ENCODE measurements at places on chromosomes 6 and 20.

- peak; percentile 73 for DNase-seq
These were observed 796 bp downstream of the SENP6 start for GRCh38 chr6:75602246-75603105.

DNA sequence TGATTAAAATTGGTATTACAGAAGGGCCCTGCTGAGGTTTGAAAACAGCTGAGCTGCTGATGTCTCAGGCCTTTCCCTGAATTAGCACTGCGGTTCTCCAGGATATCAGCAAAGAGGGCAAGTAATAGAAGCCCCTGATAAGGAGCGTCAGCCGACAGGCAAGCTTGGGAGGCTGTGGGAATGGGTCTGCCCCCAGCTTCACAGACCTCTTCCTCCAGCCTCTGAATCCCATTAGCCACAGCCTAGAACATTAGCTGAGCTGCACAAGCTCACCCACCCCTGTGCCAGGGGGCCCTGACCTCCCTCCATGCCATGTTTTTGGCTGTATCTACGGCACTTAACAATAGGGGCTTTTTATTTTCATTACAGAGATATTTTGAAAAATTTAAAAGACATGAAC is 59.9 kb downstream of the VAPB start:
- no peak for DNase-seq

DNA sequence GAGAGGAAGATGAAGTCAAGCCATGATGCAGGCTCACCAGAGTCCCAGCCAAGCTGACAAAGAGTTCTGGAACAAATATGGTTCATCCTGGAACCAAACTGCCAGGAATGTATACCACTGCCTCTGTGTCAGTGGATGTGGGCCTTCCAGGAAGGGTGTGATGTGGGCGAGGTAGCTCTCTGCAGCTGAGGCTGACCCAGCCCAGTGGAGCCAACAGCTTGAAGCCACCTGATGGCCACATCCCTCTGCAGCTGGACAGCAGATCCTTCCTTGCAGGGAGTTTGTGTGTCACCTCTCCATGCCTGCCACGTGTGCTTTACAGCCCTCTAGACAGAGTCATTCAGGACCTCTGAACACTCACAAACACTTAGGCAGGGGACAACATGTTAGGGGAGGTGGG is 142.0 kb upstream of the RIN2 start:
- DNase-seq: no peak

- DNase-seq: no peak
These were observed 14.5 kb downstream of the C6orf62 start for GRCh38 chr6:24704468-24704867.

- DNase-seq: peak; percentile 15
These were observed 473.8 kb upstream of the HSF2 start for GRCh38 chr6:121925534-121926255.

- no peak for DNase-seq
These were observed 67.2 kb downstream of the PLCG1 start for GRCh38 chr20:41204304-41205265.

DNA sequence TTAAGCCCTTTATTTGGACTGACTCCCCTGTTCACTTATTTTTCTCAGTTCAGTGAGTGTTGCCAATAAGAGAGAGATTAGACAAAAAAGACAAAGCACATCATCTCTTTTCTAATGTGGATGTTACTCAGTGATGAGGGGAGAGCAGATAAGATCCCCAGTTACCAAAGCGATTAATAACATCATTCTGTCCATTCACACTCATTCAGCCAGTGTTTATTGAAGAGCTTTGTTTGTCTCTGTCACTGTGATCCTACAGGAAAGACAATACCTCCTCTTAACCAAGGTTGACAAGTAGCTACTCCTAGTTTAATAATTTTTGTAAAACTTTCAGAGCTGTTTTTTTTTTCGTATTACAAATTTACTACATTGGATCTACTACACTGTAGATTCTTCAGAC is 163.0 kb downstream of the EYA4 start:
- no peak for DNase-seq

DNA sequence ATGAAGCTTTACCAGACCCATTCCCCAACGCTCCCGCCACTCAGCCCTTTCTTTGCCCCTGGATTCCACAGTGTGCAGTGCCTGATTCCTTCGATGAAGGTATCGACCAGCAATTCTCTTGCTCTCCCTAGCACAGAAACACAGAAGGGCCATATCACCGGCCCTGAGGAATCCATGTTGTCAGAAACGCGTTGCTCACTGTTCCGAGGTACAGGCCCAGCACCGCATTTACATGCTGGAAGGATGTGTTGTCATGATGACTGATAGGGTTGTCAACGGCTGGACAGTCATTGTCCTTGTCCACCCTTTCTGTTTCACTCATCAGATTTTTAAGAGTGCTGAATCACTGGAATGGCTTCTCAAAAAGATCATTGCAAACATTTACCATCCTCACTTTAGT is 57.2 kb upstream of the GPR6 start:
- no peak for DNase-seq

- no peak for DNase-seq
These were observed 413.0 kb downstream of the BMP2 start for GRCh38 chr20:7180256-7181045.

DNA sequence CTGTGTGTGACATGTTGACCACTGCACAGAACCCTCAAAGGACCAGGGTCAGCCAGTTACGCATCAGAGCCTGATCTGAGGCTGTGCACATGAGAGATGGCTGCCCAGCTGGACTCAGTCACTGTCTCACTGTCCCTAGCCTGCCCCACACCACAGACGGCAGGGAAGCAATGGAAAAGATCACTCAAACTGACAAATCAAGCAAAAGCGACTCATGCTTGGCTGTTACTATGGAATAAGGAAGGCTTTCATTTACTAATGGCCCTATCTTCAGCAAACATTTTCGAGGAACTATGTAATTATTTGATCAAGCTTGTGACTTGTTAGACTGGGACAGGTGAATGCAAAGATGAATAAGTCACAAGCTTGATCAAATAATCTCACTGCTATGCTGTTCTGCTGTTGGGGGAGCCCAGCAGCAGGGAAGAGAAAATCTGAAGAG is 137.0 kb downstream of the SLC23A2 start:
- no peak for DNase-seq

GRCh38 chr20:33250666-33251065 is 14.9 kb downstream of the BPIFA1 start:
- no peak for DNase-seq

DNA sequence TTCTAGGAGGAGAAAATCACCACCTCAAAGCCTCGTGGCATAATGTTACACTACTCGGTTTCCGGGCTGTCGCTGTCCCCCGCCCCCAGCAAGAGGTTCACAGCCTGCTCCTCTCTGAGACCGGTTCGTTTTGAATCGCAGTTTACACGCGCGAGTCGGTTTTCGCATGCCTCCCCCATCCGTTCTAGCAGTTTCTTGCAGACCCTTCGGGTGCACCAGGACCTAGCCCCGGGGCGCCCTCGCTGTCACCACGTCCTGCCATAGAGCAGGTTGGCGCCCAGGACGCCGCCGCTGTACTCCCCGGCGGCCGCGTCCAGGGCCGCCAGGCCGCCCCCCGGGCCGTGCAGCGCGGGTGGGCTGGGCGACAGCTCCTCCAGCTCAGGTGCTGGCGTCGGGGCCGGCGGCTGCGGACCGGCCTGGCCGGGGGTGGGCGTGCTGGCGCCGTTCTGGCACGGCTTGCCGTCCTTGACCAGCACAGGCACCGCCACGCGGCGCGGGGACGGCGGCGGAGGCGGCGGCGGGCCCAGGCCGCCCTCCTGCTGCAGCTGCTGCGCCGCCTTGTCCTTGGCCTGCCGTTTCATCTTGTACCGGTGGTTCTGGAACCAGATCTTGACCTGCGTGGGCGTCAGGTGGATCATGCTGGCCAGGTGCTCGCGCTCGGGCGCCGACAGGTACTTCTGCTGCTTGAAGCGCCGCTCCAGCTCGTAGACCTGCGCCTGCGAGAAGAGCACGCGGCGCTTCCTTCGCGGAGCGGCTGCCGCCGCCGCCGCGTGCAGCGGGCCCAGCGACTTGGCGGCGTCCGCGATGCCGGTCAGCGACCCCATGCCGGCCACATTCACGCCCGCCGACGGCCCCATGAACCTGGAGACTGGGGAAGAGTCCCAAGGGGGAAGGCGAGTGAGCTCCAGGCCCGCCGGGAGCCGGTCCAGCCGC is 1.4 kb downstream of the NKX2-4 start:
- DNase-seq: no peak

- no peak for DNase-seq
These were observed 4.6 kb upstream of the TGM2 start for GRCh38 chr20:38169636-38170193.

DNA sequence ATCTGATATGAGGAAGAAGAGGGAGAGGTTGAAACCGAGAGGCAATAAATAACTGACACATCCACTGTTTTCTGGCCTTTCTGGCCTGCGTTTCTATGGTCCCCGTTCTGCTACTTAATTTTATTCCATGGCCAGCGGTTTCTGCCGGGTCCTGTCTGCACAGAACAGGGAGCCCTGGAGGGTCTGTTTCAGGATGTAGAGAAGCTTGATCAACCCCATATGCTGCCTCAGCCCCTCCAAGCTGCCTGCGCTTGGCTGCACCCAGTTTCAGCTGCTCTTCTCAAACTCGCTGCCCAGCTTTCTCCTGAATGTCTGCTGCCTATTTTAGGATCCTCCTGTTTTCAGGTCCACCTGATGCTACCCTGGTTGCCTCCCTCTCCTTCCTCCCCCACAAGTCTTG is 18.5 kb upstream of the PACSIN1 start:
- DNase-seq: no peak

DNA sequence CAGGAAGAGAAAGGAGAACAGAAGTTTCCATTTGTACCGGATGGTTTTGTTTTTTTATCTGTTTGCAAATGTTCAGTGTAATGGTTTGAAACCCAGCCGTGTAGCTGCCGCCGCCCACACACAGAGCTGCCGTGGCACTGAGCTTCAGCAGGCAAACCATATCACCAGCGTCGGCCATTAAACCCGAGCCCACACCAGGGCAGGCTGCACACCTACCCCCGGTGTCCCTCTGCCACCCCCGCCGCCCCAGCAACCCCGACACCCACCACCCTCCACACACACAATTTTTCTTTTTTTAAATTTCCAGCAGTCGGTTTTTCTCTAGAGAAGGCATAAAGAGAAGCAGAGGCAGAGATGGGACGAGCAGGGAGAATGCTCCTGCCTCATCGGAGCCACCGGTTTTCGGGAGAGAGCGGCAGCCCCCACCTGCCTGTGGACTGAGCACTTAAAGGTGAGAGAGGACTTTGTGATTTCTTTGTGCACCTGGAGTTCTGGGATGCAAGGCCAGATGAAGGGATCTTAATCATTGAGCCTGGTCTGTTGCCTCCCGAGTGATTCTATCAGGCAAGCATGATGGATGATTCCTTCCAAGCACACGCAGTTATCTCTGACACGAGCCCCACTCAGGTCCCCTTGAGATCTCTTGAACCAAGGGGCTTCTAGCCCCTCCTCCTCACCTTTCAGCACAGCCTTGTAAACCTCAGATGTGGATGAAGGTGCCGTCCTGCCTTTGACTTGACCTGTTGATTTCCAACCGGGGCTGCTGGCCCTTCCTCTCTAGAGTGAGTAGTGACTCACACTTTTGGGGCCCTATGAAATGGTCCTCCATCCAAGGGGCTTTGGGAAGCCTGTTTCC is 17.5 kb upstream of the ZNF831 start:
- no peak for DNase-seq

- DNase-seq: no peak
These were observed 382.1 kb downstream of the HACE1 start for GRCh38 chr6:104477569-104477968.

- no peak for DNase-seq
These were observed 88.6 kb upstream of the MOCS1 start for GRCh38 chr6:40022867-40023266.

DNA sequence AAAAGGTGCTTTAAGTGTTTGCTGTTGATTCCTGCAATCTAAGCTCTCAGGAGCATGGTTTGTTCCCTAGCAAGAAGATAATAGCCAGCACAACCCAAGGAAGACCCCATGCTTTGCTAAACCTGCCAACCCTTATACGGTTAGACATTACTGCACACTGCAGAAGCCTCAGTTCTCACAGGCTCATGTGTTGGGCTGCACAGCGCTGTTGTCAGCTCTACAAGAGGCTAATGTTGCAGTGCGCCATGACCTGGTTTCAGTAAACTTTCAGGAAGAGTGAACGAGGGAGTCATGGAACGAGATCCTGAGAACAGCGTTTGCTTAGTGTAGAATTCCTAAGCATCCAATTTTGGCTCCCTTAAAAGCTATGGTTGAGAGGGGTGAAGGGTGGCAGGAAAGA is 218.5 kb downstream of the ARHGAP18 start:
- no peak for DNase-seq

DNA sequence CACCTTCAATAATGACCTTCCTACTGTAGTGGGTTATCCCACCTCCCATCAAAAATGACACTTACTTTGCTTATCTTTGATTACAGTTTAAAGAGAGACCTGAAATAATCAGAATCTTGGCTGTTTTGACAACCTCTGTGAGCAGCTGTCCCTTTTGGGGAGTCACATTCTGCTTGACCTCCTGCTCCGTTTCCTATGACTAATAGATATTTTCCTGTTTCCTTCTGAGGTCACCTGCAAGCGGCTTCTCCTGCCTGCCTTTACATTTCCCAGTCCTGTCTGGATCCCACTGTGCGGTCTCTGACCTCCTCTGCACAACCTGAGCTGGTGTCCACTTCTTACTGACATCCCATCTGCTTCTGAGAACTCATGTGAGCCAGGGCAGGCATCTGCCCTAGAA is 54.2 kb downstream of the TRAM2 start:
- DNase-seq: no peak

DNA sequence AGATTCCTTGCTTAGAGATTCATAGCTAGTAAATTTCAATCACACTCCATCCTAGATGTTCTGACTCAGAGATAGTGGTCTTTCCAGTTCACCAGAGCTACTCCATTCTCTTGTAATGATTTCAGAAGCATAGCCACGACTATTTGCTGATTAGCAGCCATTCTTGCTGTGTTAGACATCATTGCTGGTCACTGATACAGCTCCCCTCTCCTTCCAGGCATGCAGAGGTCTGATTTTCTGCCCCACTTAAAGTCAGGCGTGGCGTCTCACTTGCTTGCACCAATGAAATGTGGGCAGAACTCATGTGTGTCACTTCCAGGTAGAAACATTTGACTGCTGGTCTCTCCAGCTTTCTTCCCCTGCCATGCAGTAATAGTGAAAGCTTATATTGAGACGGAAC is 168.9 kb upstream of the JARID2 start:
- DNase-seq: no peak

DNA sequence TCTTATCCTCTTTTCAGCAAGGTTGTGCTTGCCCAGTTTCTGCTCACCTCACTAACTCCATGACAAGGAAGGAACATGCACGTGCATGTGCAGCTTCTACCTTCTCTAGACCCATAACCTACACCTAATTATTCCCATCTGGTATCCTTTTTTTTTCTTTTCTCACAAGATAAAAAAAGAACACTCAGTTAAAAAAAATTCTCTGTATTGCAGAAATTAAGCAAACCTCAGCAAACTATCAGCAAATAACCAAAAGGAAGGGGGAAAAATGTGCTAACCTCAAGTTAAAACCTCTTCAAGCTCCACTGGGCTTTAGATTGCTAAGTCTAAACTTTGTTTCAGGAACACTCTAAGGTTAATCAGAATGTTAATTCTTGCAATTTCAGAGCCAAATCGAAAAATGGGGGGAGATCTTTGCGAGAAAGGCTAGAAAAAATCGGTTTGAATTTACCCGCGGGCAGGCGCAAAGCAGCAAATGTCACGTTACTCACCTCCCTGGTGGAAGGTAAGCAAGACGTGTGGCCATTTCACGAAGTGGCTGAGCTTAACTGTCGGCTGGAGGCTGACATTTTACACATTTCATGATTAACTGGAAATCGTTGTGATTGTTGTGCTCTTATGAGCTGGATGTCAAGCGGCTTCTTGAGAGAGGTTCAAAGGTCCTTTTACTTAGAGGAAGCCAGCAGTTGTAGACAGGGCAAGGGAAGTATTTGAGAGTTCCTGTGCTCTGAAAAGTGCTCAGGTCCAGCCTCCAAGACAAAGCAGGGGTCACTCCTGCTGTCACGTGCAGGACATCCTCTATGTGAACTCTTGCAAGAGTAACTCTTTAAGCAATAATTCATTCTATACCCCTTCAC is 19.1 kb downstream of the TFAP2B start:
- DNase-seq: no peak
